ENCODE measurements at places on chromosomes 12 and 14.

- DNase-seq: no peak
These were observed 759.7 kb downstream of the GALC start for GRCh38 chr14:87233266-87233665.

GRCh38 chr12:108381787-108382436 is 42.8 kb upstream of the CMKLR1 start:
- no peak for DNase-seq

- no peak for DNase-seq
These were observed 11.6 kb upstream of the FOXN3 start for GRCh38 chr14:89428546-89429198.

- no peak for DNase-seq
These were observed 3.5 kb upstream of the ANKRD52 start for GRCh38 chr12:56261503-56262232.

DNA sequence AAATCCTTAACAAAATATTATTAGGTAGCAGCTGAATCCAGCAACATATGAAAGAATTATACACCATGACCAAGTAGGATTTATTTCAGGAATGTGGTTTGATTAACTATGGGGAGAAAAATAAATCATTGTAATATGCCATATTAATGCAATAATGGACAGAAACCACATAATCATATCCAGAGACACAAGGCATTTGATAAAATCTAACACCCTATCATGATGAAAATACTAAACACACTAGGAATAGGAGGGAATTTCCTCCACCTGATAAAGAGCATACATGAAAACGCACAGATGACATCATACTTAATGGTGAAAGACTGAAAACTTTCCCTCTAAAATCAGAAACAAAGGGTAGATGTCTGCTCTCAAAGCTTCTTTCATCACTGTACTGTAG is 238.9 kb downstream of the PHLDA1 start:
- no peak for DNase-seq

DNA sequence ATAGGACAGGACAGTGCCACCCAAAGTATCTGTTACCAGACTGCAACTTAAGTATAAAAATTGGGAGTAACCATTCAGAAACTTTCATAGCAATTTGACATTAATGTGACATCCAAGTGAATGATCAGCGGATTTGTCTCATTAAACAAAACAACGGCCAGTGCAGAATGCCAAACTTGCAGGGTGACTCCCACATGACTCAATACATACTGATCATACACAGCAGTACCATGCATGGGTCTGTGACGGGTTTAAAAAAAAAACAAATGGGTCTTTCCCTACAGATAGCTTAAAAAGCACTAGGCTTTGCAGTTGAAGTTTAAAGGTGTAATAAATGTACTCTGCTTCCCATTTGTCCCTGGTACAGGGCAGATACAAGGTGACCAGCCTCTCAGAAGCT is 116.6 kb downstream of the SLC35F4 start:
- no peak for DNase-seq

DNA sequence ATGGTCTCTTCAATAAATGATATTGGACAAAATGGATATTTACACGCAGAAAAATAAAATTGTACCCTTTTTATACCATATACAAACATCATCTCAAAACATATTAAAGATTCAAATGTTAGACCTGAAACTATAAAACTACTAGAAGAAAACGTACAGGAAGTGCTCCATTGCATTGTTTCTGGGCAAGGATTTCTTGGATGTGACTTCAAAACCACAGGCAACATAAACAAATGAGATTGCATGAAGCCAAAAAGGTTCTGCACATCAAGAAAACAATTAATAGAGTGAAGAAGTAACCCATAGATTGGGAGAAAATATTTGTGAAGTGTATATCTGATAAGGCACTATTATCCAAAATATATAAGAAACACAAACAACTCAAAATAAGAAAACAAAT is 812.4 kb downstream of the NRXN3 start:
- DNase-seq: no peak

- no peak for DNase-seq
These were observed 3.8 kb upstream of the SNX6 start for GRCh38 chr14:34633742-34634141.

GRCh38 chr14:57889245-57889644 is 23.4 kb upstream of the SLC35F4 start:
- no peak for DNase-seq

Data from NCI-H1048 (cell line).